Anterior cingulate cortex (tissue), 58 donors: ENCODE measurements at places on chromosomes 2 and 18.

- no peak for DNase-seq
Measured at GRCh38 chr2:72116081-72116533, 31.6 kb downstream of the CYP26B1 start.

- no peak for DNase-seq
Measured at GRCh38 chr2:48272199-48272598, 257.8 kb upstream of the STON1 start.

DNA sequence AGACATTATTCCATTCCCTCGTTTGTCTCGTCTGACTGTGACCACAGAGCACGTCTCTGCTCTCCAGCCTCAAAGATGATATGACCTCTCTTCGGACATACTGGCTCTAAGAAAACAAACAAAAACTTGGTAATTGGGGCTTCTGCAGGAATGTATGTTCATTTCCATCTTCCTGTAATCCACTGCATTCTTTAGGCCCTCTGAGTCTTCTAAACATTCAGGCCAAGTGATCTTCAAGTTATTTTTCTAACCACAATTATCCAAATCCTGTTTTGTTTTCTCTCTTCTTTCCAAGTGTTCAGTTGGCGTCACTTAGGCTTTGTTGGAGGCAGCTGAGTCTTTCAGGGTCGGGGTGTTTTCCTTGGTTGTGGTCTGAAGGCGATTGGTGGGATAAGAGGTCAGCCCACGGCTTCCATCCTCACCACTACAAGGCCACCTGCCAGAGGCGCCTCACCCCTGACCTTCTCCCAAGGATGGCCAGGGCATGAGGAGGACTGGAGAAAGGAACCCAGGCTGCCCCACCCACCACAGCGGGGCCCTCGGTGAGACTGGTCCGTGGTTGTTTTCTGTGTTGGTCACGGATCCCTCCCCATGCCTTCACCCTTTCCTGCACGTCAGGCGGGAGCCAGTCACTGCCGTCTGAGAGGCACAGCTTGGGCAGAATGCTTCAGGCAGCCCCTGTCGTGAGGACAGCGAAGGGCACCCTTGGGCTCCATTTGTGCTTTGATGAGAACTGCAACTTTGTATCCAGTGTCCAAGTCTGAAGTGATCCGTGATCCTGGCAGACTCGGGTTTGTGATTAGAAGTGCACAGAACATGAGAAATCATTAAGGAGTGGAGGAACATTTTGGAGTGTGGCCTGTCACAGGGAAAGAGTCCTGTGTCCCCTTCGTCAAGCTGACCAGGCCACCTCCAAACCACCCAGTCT is 88.6 kb upstream of the FHL2 start:
- DNase-seq = no peak

- DNase-seq = no peak
Measured at GRCh38 chr2:112165296-112165695, 27.1 kb downstream of the FBLN7 start.

DNA sequence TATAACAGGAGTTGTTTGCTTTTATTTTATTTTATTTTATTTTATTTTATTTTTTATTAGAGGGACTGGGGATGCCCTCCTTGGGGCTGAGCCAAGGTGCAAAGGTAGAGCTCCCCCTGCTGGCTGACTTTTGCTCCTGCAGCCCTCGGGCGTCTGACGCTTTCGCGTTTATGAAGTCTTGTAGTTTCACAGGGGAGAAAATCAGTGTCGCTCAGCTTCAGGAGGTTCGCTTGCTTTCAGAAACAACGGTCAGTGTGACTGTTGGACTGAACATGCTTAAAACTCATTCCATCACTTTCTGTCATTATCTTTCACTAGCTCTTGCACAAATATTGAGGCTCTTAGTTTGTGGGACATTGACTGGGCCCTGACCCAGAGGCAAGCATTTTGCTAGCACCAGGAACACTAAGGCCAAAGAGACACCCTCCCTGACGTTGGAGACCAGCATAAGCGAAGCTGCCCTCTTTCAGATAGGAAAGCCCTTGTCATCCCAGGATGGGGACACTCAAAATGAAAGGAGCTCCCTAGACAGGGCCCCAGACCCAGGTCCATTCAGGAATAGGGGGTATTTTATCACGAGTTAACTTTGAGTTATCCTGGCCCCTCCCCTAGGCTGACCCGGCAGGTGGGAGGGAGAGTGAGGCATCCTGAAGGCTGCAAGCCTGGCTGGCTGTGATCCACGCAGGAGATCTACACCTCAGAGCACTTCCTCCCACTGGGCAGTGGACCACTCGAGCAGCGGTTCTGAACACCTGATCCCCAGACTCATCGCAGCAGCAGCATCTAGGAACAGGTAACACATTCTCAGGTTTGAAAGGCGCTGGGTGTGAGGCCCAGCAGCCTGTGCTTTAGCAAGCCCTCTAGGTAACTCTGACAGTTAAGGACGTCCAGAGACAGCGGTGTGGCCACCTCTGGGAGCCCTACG is 34.4 kb downstream of the LGALSL start:
- DNase-seq = peak; percentile 17

- no peak for DNase-seq
Measured at GRCh38 chr2:103616891-103617290, 855.1 kb downstream of the TMEM182 start.

DNA sequence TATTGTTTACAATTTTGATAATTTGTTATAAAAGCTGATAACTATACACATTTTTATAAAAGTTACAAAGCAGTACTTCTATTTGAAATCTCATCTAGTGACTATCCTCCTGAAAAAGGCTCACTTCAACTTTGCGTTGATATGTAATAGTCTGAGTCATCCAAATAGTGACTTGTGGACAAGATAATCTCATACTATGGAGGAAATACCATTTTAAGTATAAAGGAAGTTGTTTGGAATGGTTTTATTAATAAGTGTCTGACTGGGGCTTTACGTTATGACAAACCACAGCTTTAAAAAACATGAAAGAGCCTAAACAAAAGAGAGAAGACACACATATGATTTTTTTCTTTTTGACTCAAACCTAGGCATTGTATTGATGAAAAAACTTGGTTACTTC is 272.3 kb upstream of the COL3A1 start:
- DNase-seq = no peak

- peak; percentile 37 for DNase-seq
Measured at GRCh38 chr2:65300761-65301711, 73.4 kb downstream of the ACTR2 start.

GRCh38 chr18:62717169-62717924 is 2.0 kb downstream of the PHLPP1 start:
- DNase-seq = no peak

GRCh38 chr2:51953931-51954330 is 922.0 kb upstream of the NRXN1 start:
- no peak for DNase-seq

DNA sequence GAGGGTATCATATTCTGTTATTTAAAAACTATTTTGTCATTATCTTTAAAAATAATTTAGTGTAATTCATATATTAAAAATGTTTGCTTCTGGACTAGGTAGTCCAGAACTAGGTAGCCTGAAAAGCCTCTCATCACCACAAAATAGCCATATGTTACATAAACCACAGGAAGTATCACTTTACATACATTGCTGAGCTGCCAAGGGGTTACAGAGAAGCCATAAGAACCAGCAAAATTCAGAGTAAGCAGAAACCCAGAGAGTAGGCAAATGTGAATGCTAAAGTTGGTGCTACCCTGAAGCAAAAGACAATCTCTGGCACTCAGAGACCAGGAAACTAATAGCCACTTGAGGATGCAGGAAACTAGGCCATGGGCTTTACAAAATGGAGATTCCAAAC is 60.9 kb downstream of the LOXHD1 start:
- DNase-seq = no peak

DNA sequence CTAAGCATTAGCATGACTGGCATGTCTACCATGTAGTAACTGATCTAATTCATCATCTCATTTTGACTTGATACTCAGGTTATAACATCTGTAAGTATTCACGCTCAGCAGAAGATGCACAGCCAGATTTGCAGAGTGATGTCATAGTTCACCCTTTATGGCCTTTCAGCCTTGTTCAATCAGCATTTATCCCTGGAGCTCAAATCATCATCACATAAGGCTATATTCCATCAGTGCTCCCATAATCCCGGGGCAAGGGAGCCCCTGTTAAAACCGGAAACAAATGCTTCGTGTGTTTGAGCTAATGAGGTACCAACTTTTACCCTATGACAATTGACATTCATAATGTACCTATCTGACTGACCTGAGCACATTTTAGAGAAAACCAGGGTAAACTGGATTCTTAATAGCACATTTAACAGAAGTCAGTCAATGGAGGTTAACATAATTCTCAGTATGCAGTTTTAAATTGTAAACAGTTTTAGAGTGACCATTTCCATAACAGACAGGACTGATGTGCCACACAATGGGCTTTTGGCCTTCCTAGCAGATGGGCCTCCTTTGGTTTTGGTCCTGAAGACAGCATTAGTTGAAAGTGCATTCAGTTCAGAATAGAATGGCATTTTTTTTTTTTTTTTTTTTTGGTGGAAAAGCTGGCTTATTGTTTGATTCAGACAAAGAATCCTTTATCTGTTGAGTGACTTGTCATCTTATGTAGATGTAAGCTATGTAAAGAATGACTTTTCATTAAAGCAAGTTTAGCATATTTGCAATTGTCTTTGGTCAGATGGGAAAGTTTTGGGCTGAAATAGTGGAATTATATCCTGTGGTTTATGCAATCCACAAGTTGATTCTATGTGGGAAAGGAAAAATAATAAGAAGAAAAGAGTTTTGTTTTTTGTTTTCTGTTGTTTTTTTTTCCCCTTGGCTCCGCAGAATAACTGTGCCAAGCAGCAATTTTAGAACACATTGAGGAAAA is 866.0 kb upstream of the ACVR2A start:
- no peak for DNase-seq

DNA sequence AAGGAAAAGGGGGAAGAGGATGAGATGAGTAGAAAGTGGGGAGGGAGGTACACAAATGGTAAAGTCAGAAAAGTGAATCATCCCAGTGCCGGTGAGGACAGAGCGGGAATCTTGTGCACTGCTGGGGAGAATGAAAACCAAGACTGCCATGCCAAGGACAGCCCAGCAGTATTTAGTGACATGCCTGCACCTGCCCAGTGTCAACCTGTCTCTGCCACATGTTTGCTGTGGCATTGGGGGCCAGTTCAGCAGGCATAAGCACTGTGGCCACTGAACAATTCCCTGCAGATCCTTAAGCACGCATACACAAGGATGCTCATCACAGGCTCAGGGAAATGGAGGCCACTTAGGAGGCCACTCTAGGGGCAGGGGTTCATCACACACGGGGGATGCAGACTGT is 5.2 kb upstream of the KCNK3 start:
- DNase-seq = no peak

GRCh38 chr18:41144441-41144840 is 810.6 kb upstream of the PIK3C3 start:
- DNase-seq = no peak

- DNase-seq = no peak
Measured at GRCh38 chr18:11387880-11388279, 221.5 kb upstream of the SLC35G4 start.

- no peak for DNase-seq
Measured at GRCh38 chr18:78368726-78369125, 610.9 kb upstream of the SALL3 start.

DNA sequence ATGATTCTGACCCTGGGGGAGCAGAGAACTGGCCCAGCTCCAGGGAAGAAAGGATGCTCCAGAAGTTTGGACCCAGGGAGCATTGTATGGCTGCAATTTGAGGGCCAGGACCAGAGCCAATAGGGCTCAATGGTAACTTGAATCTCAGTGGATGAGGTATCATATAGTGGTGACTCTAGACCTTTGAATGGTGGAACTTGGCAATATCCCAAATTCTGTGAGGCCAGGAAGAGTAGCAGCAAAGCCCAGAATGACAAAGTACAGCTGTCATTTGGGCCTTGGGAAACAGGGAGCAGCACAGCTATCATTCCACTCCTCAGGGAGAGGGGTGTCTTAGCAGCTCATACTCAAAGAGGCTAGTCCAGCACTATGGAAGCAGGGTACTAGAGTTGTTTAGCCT is 332.9 kb upstream of the RBMS1 start:
- DNase-seq = no peak

GRCh38 chr2:23751747-23752265 is 175.1 kb downstream of the ATAD2B start:
- DNase-seq = no peak

DNA sequence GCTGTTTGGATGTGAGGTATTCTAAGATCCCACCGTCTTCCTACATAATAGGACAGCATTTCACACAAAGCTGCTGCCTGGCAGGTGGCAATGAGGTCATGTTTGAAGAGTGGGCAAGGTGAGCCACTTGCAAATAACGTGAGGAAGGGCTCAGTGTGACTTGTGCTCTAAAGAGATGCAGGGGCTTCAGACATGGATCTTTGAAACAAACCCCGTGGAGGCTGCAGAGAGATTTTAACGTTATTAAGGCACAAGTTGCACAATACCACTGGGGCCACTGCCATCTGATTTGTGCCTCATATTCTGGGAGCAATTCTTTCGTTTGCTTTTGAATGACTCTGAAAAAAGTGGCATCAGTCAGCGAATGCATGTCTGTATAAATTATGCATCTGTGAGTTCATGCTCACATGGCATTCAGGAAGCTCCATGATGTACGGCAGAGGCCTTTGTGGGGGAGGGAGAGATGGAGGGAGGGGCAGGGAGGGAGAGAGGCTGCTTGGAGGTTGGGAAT is 362.0 kb downstream of the SOX11 start:
- DNase-seq = no peak

- DNase-seq = no peak
Measured at GRCh38 chr18:44699572-44700261, 19.0 kb downstream of the SETBP1 start.

GRCh38 chr2:204086167-204086566 is 149.6 kb downstream of the ICOS start:
- DNase-seq = no peak
